Nephron progenitor cell (in vitro differentiated cells): ENCODE measurements at places on chromosomes 1 and 21.

DNA sequence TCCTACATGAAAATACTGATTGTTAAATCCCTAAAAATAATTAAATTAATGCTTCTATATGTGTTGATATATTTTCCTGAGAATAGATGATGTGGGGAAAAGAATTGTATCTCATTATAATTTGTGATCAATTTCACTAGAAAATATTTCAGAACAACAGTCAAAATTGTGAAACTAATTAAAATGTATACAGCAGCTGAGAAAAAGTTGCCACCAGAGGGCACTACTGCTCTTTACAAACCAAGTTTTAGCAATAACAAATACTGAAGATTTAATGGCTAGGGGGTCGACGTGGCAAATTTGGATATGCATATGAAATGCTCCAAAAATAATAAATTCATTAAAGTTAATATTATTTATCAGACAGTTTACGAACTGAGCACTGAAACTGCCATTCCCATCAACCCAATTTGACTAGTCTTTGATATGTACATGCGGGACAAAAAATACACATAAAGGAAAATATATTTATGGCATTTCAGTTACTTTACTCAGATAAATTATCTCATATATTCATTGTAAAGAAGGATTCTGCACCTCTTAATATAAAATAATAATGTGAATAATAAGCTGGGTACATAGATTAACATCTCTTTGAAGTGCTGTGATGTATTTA is 96.3 kb upstream of the TMPRSS15 start:
- DNase-seq: peak; percentile 69

- no peak for DNase-seq
Observed at GRCh38 chr1:221678014-221678413, 63.9 kb downstream of the DUSP10 start.

- DNase-seq: no peak
Observed at GRCh38 chr1:65064981-65065380, 83.0 kb upstream of the AK4 start.

GRCh38 chr21:22351076-22351475 is 1352.9 kb downstream of the NCAM2 start:
- DNase-seq: no peak

GRCh38 chr1:185441605-185442004 is 124.6 kb upstream of the IVNS1ABP start:
- DNase-seq: no peak

DNA sequence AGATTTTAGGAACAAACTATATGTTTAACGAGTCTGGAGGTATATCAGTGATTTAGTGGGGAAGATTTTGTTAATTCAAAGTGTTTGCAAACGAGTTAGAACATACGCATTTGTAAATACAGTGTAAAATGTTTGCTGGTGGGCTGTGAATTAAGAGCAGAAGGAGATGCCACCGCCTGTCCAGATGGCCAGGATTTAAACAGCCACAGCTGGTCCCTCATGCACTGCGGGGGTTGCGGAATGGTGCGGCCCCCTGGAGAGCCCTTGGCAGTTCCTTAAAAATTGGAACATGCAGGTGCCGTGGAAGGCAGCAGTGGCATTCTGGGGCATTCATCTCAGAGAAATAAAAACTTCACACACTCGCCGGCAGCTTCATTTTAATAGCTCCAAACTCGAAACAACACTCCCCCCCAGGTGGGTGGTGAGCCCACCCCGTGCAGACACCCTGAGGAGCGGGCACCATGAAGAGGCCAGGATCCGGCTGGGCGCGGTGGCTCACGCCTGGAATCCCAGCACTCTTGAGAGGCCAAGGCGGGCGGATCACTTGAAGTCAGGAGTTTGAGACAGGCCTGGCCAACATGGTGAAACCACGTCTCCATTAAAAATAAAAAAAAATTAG is 3.5 kb upstream of the C1orf159 start:
- no peak for DNase-seq

GRCh38 chr1:26932531-26932930 is 11.0 kb downstream of the NUDC start:
- DNase-seq: no peak

DNA sequence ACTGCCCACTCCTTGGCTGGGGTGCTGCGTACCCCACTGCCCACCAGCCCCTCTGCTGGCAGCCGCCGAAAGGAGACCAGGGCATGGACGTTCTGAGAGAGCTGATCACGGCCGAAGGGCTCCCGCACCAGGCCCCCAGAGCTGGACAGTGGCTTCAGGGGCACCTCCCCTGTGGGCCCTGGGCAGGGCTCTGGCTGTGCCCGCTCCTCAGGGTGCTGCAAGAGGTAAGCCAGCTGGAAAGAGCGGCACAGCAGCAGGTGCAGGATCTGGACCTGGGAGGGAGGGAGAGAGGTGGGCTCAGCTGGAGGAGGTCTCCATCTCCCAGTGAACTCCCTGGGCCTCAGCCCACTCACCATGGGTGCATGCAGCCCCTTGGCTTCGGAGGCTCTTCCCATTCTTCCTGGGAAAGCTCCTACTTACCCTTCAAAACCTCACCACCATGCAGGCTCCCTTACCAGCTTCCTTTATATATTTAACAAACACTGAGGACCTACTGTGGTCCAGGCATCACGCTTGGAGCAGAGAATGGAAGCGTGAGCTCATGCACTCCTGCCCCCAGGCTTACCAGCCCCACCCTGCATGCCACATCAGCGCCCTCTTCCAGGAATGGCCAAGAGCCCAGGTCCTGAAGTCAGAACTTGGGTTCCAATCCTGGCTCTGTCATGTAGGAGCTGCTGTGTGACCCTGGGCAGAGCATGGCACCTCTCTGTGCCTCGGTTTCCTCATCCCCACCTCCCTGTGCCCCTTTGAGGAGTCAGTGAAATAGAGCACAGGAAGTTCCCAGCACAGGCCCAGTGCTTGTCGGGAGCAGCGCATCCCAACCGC is 6.8 kb upstream of the KIF17 start:
- no peak for DNase-seq

- DNase-seq: no peak
Observed at GRCh38 chr1:24221246-24221645, 34.2 kb upstream of the IFNLR1 start.

DNA sequence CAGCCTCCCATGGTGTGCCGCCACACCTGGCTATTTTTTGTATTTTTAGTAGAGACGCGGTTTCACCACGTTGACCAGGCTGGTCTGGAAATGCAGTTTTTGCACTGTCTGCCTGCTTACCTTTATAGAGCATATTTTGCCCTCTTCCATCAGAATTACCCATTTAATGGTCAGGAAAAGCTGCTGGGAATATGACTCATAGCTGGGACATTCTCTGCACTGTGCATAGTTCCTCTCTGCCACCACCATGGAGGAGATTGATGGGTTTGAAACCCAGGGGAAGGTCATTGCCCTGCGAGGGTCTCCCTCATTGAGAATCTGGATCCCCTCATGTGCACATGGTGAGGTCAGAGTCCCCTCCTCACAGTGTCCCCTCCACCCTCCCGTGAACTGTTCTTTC is 32.1 kb downstream of the MX1 start:
- DNase-seq: no peak

- DNase-seq: no peak
Observed at GRCh38 chr21:42839271-42840231, 39.8 kb downstream of the WDR4 start.

GRCh38 chr21:21631961-21632360 is 633.8 kb downstream of the NCAM2 start:
- DNase-seq: no peak

GRCh38 chr1:107964336-107965109 is 457 bp downstream of the VAV3 start:
- no peak for DNase-seq

GRCh38 chr1:79376106-79376505 is 369.6 kb upstream of the ADGRL4 start:
- no peak for DNase-seq

DNA sequence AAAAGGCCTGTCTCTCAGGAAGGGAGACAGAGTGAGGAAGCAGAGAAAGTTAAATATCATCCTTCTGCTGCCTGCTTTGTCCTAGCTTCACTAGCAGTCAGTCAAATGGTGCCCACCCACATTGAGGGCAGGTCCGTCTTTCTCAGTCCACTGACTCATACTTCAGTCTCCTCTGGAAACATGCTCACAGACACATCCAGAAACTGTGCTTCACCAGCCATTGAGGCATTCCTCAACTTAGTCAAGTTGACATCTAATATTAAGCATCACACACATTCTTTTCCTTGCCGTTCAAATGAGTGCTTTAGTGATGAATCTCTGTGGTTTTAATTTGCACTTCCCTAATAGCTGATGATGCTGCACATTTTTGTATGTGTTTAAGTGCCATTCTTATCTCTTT is 777.8 kb upstream of the PRMT6 start:
- no peak for DNase-seq

DNA sequence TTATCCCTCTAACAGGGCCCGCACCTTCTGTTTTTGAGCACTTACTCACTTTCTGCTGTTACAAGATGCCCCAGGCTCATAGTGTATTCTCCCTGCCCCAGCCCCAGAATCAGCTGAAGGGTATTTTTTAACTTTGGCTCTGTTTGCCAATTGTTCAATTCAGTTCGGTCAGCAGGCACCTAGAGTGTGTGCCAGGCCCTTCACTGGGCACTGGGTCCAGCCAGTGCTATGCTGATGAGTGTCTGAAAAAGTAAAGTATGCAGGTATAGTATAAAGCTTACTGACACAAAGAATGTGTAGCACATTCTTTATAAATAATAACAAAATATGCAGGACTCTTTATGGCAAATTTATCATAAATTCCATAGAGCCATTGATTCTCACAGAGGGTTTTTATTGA is 35.0 kb downstream of the FHAD1 start:
- DNase-seq: no peak

- no peak for DNase-seq
Observed at GRCh38 chr1:228013131-228013934, 6.5 kb downstream of the WNT3A start.

GRCh38 chr1:171743081-171743870 is 1.4 kb upstream of the VAMP4 start:
- no peak for DNase-seq

GRCh38 chr1:214857716-214858115 is 224.8 kb upstream of the KCNK2 start:
- DNase-seq: no peak

- DNase-seq: no peak
Observed at GRCh38 chr1:234409328-234409727, 36.1 kb downstream of the COA6 start.

DNA sequence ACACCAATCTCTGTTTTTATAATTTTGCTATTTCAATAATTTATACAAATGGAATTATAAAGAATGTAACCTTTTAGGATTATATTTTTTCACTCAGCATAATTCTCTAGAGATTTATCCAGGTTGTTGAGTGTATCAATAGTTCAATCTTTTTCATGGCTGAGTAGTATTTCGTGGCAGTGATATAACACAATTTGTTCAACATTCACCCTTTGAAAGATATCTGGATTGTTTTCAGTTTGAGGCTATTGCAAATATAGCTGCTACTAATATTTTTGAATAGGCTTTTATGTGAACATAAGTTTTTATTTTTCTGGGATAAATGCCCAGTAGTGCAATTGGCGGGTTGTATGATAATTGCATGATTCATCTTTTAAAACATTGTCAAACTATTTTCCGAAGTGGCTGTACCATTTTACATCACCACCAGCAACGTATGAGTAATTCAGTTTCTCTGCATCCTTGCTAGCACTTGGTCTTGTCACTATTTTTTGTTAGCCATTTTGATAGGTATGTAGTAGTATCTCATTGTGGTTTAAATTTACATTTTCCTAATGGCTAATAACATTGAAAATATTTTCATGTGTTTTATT is 55.6 kb upstream of the ABCD3 start:
- DNase-seq: no peak

DNA sequence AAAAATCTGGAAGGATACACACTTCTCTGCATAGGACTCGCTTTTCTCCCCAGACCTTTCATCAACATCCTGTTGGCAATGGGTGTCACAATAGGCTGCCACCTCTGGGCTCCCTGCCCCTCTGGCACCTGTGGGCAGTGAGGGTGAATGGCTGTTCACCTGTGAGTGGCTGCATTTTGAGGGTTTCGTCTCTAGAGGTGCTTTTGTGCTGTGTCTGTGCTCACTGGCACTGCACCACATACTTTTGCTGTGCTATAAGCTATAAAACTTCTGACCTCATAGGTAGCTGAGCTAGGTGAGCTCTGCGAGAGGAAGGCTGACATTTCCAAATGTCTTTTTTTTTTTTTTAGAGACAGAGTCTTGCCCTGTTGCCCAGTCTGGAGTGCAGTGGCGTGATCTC is 35.9 kb downstream of the SLC30A1 start:
- DNase-seq: no peak

DNA sequence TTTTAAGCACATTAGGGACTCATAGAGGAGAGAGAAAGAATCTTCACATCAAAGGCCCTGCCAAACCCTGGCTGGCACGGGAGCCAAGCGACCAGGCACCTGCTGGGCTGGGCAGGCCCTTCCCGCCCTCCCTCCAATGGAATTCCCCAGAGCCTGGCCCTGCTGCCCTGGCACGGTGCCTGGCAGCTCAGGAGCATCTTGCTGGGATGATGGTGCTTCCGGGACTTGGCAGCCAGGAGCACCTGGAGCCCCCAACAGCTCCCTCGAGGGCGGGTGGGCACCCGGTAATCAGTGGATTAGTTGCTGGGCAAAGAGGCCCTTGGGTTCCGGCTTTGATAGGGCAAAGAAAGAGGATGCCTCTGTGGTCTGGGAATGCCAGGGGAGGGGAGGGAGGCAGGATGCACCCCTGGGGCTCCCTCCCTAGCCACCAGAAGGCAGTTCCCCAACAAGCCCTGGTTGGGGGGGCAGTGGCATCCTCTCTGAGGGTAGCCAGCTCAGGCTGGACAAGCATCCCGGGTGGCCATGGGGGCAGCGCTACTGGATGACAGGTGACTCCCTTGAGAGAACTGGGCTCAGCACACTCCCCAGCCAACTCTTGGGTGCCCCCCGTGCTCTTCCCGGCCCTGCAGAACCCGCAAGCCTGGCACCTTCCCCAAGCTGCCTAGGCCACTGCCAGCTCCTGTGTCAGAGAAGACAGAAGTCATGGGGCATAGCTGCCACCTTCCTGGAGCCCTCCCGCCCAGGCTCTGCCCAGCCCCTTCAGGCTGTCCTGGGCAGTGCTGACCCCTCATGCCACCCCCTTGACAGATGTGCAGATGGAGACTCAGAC is 26.4 kb downstream of the KRTAP10-1 start:
- DNase-seq: no peak

- no peak for DNase-seq
Observed at GRCh38 chr1:158049853-158050252, 56.4 kb downstream of the KIRREL1 start.

DNA sequence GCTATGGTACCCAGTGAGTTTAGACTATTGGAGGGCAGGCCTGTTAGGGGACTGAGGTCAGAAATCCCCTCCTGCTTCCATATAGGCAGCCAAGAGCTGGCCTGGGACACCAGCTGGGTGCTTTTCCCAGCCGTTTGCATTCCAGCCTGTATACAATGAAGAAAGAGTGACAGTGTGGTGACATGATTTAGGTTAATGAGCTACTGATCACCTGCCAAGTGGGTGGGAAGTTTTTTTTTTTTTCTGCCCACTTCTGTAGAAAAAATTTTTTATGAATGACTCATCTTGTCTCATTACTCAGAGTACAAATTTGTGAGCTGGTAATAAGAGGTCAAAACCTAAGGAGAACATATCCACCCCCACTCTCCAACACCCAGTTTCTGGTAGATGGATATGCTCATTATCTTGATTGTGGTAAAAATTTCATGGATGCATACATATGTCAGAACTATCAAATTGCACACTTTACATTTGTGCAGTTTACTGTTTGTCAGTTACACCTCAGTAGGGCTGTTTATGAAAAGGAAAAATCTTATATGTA is 16.4 kb upstream of the CGN start:
- no peak for DNase-seq

GRCh38 chr1:155932487-155932886 is 1.7 kb downstream of the KHDC4 start:
- DNase-seq: no peak

- DNase-seq: no peak
Observed at GRCh38 chr1:240018617-240019016, 73.1 kb upstream of the FMN2 start.

- DNase-seq: no peak
Observed at GRCh38 chr1:21861602-21862429, 49.8 kb downstream of the LDLRAD2 start.
